Bronchus fibroblast of lung (primary cell): ENCODE measurements at places on chromosomes 1 and 21. TPM values are rescaled to one million over a fixed set of nuclear protein-coding genes. Genes with fewer than 3 reads are reported as not detected.

The TMEM240 gene
- 3.0 and 4.0 TPM in 2 replicates for total RNA-seq

The PLA2G2F gene
- not detected in 2 replicates for total RNA-seq

The PRDM2 gene
- total RNA-seq = 6.2 and 7.3 TPM in 2 replicates

The OR2G6 gene
- total RNA-seq = not detected in 2 replicates

The GJA8 gene
- not detected in 2 replicates for total RNA-seq

The CYP2J2 gene
- total RNA-seq = 0.15 and 0.50 TPM in 2 replicates
